ENCODE measurements at places on chromosomes 1 and 21.
A peak's percentile ranks its signal among the peaks of the same experiment; 100 is the strongest.

DNA sequence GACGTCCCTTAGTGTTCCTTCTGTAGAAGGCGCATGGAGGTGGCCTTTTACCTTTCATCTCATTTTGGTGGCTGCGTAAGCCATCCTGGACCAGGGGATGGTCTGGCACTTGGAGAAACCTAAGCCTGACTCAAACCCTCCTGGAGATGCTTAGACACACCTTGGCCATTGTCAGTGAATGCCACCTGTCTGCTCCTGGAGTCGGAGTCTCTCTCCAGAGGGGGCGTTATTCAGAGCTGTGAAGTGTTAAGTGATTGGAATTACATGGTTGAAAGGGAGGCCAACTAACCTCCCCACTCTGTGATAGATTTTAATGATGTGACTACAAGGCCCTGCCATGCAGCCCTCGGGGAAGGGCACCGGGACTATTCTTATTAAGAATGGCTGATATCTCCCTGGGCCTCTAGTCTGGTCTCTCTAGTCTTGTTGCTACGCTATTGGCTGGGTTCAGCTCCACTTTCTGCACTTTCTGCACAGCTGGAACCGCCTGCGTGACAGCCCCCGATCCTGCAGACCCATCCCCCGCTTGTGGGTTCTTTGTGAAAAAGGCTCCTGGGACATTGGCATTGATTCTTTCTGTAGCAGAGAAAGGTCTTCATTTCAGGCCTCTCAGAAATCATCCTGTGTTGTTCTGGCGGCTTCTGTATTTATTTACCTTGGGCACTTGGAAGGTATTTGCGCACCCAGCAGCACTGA is 4.2 kb downstream of the RASSF5 start:
- peak; percentile 57 for DNase-seq

DNA sequence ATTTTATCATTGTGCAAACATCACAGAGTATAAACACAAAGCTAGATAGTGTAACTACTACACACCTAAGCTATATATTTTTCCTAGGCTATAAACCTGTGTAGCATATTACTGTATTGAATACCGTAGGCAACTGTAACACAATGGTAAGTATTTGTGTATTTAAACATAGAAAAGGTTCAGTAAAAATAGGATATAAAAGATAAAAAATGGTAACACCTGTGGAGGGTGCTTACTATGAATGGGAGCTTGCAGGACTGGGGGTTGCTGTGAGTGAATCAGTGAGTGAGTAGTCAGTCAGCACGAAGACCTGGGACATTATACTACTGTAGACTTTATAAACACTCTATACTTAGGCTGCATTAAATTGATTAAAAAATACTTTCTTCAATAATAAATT is 4.1 kb downstream of the DTL start:
- DNase-seq, result no peak

DNA sequence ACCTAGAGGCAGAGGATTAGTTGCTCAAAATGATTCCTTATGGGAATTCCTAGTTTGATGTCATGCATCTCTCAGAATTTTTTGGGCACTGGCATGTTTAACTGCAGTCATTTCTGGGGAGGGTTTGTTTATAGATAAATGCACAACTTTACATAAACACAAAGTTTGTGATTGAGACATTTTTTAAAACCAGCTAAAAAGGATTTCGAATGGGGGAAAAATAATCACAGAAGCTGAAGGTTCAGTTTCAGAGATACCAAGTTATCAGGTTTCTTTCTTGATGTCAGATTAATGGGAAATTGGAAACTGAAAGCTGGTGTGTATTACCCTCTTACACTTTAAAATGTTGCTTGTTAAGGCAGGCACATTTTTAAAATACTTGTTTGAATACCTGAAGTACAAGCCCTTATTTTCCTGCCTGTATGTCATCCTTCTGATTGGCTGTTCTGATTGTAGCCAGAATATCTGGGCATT is 72.1 kb downstream of the DISP1 start:
- DNase-seq, result no peak

- no peak for DNase-seq
Measured at GRCh38 chr1:16083486-16083885, 10.0 kb upstream of the FAM131C start.

DNA sequence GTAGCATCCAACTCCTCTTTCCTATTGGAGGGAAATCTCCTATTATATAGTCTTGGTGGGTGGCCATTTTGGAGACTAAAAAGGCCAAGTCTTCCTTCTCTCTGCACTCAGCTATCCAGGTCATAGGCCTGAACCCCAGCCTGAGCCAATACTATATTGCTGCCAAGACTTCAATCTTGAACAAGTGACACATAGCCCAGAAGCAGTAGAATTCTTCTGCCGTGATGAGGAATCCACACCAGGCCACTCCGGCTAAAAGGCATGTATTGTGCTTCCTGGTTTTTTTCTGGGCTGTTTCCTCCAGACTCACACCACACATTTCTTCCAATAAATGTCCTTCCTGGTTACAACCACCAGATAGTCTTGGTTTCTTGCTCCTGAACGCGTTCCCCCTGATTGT is 43.0 kb downstream of the ATF3 start:
- no peak for DNase-seq

Data from NCI-H510A treated with DMSO at 0.1 percent for 48 hours (cell line).